ENCODE measurements at places on chromosomes 4 and X.

DNA sequence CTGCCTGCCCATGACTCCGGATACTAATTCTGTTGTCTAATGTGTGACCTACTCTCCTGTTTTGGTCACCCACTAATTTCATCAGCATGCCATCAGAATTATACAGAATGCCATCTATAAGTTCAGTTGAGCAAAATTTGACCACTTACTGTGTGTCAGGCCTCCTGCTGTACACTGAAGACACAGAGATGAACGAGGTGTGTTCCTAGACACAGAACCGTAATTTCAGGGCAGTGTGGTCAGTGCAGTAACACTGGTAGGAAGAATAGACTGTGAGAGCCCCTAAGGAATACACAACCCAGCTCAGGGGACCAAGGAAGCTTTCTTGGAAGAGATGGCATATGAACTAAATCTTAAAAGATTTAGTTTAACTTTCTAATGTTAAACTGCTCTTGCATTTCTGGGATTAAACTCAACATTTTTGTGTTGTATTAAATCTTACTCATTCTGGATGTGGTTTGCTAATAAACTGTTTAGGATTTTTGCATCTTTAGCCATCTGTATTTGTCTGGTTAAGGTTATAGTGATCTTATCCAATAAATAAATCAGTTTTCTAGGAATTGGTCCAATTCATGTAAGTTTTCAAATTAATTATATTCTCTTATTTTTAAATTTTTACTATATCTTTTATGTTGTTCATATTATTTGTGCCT is 34.3 kb downstream of the KANTR start:
- DNase-seq = no peak

DNA sequence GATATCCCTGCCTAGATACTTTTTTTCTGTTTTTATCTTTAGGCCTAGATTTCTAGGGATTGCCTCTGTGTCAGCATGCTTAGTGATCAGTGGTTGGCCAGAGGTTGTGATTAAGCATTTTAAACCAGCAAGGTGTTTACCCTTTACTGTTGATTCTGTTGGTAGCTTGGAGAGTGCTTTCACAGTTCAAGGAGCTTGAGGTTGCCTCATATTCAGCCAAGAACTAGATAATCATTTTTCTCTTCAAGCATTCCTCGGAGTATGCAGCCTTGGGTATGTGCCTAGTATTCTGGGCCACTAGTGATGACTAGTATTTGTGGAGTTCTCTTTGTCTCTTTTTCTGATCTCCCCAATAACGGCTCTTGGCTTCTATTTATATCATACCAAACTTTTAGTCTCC is 20.4 kb downstream of the APOOL start:
- DNase-seq = peak; percentile 36

GRCh38 chr4:177322266-177322665 is 12.6 kb downstream of the NEIL3 start:
- no peak for DNase-seq

DNA sequence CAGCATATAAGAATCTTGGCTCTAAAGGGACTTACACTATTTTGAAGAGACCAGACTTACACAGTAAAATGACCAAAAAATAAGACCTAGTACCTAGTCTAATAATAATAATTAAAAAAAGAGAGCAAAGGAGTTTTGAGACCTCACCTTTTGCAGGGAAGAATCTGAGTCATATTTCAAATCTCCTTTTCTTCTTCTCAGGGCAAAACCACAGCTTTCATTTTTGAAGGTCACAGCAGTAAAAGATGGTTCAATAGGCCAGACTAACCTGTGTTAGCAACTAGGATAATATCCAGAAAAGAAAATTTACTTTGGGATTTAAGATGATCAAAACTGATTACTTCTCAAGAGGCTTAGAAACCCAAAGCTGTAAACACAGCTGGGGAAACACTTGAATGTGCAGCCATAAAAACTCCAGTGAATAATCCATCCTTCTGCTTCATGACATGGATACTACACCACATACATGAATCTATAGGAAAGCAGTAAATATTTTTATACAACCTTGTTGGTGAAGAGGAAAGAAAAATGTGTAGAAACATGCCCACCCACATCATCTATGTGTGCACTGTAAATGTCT is 25.9 kb upstream of the LNX1 start:
- DNase-seq = no peak

- no peak for DNase-seq
Measured at GRCh38 chr4:172897046-172897445, 271.6 kb upstream of the GALNT7 start.

DNA sequence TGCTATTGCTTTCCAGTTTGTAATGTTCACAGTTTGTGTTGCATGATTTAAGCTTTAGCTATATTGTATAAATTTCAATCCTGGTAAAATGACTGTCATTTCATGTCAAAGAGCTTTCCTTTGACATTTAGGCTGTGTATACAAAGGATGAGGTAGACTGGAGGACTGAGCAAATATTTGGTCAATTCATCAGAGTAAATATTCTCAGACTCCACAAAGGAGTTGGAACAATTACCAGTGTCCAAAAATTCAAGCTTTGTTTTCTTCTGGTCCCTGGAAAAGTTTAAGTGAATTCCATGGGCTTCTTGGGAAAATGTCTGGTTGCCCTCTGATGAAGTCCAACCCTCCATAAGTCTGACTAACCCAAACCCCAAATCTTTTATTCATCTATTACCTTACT is 682.4 kb downstream of the DACH2 start:
- no peak for DNase-seq

DNA sequence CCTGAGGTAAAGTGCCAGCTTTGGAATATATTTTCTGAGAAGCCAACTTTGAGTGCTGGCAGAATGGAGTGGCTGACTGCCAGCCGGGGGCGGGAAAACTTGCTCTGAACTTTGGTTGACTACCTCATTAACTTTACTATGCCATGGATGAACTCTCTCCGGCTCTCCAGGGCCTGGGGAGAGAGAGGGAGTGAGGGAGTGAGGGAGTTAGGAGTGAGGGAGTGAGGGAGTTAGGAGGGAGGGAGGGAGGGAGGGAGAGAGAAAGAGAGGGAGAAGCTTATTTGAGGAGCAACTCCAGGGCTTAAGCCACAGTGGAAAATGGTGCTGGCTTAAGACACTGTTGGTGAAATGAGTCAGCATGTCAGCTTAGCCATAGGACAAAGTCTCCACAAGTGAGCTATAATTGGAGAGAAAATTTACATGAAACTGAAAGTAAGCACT is 280.9 kb upstream of the RPS6KA3 start:
- DNase-seq = peak; percentile 54

DNA sequence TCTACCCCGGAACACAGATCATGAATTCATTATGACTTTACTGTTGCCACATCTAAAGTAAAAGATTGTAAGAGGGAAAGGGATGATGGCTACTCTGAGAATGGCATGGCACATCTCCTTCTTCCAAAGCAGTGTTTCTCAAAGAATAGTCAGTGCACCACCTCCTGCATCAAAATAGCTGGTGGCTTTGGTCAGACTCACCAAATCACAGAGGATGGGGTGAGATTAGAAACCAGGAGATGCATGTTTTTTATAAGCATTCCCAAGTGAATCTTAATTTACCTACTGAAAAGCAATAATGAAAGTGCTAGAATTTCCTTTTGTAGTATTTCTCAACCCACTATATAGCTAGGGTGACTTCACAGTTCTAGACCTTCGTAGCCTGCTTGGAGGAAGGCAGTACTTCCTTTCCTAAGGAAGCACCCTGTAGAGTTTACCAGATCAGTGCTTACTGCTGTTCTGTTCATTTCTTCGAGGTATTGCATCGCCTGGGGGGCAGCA is 340.8 kb upstream of the KLF3 start:
- DNase-seq = peak; percentile 78

GRCh38 chrX:49167740-49168108 is 4.0 kb upstream of the PLP2 start:
- no peak for DNase-seq
